ENCODE measurements at places on chromosomes 12 and 14.
A peak's percentile ranks its signal among the peaks of the same experiment; 100 is the strongest.

GRCh38 chr12:56773113-56773512 is 10.0 kb downstream of the HSD17B6 start:
- DNase-seq, result no peak

DNA sequence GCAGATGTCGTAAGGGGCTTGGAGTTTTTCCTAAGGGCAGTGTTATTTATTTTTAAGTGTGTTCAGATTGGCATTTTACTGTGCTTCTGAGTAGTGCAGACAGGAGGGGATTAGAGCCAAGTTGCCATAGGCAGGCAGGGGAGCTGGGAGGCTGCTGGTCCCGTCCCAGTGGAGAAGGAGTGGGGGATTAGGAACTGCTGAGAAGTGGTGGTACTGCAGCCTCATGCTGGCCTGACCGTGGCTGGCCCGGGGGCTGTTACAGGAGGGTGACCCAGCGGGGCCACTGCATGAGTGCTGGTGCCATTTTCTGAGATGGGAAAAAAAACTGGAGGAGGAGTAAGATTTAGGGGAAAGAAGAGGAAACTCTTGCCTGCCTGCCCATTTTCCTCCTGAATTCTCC is 52.3 kb upstream of the DLK1 start:
- no peak for DNase-seq

GRCh38 chr12:2613326-2614073 is 181.3 kb upstream of the FKBP4 start:
- DNase-seq, result no peak

GRCh38 chr12:25792031-25792430 is 166.5 kb upstream of the RASSF8 start:
- no peak for DNase-seq

GRCh38 chr12:30813525-30814294 is 59.0 kb upstream of the CAPRIN2 start:
- no peak for DNase-seq

DNA sequence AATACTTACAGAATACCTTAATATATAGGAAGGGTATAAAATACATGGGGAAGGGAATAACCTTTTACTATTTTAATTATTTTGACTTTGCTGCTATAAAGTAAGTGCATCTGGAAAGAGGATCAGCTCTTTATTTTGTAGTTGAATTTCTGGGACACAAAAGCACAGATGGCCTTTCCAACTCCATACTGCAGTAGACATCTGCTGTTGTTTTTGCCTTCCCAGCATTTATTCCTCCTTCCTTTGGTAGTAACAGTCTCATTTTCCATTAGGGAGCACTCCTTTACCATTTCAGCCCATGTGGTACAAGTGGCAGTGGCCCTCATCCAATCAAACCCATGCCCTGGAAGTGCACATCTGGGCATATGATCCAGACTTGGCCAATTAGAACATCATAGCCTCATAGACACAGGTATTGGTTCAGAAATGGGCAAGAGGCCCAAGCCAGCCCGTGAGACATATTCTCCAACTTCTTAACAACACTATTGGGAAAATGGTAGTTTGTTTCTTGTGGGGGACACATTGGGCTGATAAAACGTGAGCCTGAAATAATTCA is 64.8 kb upstream of the YARS2 start:
- DNase-seq, result no peak

DNA sequence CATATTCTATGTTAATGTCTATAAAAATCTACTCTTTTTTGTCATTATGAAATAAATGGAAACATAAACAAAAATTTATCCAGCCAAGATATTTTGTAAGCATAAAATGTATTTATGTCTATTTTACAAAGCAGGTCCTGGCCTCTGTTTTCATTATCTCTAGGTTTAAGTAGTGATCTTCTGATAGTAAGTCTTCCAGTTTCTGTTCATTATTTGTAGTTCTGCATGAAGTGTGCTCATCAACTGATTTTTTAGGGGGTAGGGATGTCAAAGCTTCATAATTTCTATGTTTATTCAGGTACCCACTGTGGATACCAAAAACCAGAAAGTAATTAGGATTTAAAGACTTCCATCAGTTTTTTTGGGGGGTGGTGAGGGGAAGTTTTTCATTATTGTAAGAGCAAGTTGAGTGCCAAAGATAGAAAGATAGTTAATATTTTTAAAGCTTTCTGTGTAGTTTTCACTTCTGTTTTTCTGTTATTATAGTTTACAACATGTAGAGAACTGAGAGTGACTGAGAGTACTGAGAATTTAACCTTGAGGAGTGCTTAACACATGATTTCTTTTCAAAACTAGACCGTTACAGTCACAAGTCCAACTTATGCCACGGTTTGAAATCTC is 30.6 kb upstream of the LMO3 start:
- DNase-seq, result no peak

DNA sequence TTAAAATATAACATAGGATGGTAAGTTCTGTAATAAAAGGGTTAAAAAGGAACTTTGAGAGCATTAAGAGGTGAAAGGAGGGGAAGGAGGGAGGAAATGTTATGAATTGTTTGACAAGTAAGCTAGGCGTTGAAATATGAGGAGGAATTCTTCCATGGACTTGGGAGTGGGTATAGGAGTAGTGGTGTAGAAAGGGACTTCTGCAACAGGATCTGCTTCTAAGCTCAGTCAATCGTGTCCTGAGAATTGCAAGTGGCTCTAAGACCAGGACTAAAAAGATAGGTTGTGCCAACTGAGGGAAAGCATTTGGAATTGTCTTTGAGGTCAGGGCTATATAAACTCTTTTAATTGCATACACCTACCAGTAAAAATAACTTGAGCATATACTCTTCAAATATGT is 74.1 kb upstream of the SLC38A2 start:
- peak; percentile 68 for DNase-seq

DNA sequence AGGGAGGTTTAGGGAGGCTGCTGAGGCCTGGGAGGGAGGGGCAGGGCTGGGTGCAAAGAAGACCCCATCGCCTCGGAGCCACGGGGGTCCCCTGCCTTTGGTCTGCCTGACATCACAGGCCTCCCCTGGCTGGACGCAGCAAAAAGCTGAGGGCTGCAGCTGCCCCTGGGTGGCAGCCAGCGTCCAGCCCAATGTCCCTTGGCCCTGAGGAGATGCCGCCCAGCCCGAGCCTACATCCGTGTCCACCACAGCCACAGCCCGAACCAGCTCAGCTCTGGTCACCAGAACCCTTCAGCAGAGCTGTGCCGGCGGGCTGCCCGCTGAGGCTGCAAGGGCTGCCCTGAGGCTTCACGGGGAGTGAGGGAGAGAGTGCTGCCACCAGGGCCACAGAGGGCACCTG is 1.9 kb downstream of the NUDT14 start:
- no peak for DNase-seq

- DNase-seq, result no peak
These were observed 77.8 kb upstream of the MYL2 start for GRCh38 chr12:110998165-110998564.
